ENCODE measurements at places on chromosomes 5 and 9.

GRCh38 chr9:110183208-110184145 lies 24.5 kb downstream of the C9orf152 start:
- DNase-seq = peak; percentile 6

- no peak for DNase-seq
Measured at GRCh38 chr5:181170237-181170825, 22.9 kb downstream of the OR2V2 start.

GRCh38 chr5:14114615-14115251 lies 28.4 kb upstream of the TRIO start:
- no peak for DNase-seq

- DNase-seq = no peak
Measured at GRCh38 chr5:67019065-67019845, 177.3 kb downstream of the CD180 start.

DNA sequence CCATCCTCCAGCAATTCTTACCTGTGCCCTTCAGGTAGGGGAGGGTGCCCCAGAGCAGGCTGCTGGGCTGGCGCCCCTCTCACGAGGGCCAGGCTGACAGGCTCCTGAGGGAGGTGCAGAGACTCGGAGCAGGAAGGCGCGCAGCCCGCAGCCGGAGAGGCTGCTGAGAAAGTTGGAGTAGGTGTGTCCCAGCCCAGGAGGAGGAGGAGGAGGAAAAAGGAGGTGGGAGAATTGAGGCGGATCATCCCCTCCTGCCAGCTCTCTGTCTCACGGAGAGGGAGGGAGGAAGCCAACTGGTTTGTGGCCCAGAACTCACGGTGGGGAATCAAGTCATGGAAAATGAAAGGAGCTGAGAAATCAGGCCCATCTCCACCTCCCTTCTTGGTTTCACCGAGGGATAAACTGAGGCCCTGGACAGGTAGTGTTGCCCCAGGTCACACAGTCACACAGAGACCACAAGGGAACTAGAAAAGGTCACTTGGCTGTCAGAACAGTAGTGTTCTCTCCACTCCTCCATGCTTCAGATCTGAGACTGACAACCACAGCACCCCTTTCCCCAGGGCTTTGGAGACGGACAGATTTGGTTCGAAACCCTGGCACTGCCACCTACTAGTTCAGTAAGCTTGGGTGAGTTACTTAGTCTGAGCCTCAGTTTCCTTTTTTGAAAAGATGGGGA lies at the start of gene FAT2:
Gene FAT2 (minus strand): TSS at position 188 of the 676 bp plus-strand sequence. CDS start 22,400 bp downstream, outside the sequence.
- no peak for DNase-seq

- no peak for DNase-seq
Measured at GRCh38 chr5:163463063-163463435, 2.6 kb downstream of the HMMR start.

DNA sequence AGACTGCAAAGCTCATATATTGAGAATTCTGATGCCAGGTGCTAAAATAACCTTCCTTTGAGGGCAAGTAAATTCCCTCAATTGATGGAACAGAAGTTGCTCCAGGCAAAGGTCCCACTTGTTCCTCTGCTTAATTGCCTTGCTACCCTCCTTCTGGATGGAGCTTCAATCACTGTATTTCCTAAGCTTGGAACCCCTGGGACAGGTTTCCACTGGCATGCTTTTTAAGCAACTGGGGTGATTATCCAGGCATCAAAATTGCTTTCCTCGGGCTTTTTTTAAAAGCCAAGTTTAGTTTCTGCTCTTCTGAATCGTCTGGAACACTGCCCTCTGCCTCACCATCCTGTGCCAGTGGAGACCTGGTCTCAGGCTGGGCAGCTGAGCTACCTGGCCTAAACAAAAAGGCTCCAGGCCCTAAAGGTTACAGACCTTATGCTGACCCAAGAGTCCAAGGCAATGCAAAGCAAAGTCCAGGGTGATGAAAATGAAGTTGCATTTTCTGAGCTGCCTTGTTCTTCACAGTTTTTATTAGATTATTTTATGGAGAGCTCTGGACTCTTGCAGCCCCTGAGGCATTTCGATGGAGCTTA lies 167.9 kb upstream of the CD180 start:
- no peak for DNase-seq

DNA sequence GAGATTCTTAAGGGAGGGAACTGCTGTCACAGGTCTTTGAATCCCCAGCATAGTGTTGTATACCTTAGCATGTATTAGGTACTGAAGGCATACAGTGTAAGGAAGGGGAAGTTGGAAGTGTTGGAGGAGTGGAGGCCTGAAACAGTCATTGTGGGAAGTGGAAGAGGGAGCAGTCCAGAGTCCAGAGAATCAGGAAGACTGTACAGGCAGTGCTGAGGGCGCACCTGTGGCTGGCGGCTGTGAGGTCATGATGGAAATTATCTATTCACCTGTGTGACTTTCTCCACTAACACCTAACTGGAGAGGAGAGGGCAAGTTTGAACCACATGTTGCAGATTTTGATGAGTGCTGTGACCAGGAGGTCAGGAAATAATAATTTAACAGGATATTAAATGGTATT lies 119.7 kb upstream of the NIPBL start:
- DNase-seq = no peak

- no peak for DNase-seq
Measured at GRCh38 chr5:134911285-134912206, 6.6 kb downstream of the PCBD2 start.

- DNase-seq = no peak
Measured at GRCh38 chr5:149902177-149902576, 42.4 kb downstream of the PDE6A start.

- no peak for DNase-seq
Measured at GRCh38 chr5:76927961-76928360, 24.9 kb upstream of the CRHBP start.

GRCh38 chr9:137225699-137226331 lies 841 bp downstream of the CYSRT1 start:
- DNase-seq = no peak

- no peak for DNase-seq
Measured at GRCh38 chr5:150443242-150444075, 6.1 kb downstream of the RPS14 start.

DNA sequence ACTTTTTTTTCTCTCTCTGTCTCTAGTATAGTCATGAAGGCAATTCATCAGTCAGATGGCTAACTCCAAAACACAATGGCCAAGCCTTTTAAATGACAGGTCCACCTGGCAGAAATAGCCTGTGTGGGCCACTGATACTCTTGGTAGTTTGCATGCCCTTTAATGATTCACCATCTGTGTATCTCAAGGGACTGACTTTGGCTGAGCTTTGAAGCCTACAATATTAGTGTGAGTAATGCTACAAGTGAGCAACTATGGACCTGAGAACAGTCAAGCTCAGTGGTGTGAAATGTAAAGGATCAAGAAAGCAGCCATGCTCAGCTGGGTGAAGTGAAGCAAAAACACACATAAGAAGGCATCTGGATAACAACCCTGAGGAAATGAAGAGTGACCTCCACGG lies 506.9 kb downstream of the TLE1 start:
- no peak for DNase-seq

- no peak for DNase-seq
Measured at GRCh38 chr9:27125030-27125429, 16.0 kb downstream of the TEK start.

DNA sequence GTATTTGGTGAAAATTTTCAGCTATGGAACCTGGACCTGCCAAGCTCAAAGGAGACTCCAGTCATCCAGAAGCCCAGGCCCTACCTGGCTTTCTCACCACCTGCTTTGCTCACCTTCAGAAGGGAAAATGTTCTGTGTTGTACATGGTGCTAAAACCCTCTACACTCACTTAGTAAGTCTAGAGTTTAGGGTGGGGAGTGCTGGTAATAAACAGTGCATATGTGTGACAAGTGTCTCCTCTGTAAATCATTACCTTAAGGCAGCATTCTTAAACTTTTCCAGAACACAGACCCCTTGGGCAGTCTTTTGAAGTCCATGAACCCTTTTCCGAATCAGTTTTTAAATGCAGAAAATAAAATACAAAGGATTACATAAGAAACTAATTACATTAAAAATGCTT lies 248.8 kb upstream of the PIK3R1 start:
- no peak for DNase-seq

- DNase-seq = no peak
Measured at GRCh38 chr5:177972613-177973012, 23.4 kb downstream of the PROP1 start.

DNA sequence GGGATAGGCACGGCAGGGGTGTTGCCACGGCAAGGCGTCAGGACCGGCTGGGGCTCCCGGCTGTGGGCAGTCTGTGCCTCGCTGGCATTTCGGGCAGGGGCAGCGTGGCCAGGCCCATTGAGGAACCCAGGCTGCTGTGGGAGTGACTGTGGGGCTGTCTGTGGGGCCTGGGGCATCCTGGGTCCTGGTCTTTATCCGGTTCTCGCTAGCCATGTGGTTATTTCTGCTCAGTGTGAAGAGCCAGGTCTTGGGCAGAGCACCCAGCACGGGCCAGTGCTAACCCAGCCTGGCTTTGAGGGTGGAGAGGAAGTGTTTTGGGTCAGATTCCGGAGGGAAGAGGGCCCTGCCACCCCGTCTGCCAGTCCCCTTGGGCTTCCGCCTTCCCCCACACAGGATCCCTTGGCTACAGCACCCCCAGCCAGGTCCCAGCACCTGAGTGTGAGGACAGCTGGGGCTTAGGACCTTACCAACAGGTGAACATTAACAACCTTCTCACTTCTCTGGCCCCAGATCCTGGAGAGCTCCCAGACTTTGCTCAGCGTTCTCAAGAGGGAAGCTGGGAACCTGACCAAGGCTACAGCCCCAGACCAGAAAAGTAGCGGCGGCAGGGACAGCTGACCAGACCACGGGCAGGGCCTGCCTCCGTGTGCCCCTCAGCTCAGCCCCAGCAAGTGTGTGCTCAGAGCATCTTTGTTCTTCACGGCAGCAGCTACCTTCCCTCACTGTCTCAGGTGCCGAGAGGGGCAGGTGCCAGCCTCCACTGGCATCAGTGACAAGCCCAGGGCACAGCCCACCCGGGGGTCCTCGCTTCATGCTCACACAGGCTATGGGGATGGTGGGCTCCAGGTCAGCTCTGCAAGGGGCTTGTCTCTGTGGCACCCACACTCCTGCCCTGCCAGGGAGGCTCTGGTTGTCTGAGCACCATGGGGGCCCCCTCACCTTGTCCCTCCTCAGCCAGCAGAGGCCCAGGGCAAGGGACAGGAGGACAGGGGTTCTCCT lies 1.1 kb downstream of the SSNA1 start:
- DNase-seq = no peak

DNA sequence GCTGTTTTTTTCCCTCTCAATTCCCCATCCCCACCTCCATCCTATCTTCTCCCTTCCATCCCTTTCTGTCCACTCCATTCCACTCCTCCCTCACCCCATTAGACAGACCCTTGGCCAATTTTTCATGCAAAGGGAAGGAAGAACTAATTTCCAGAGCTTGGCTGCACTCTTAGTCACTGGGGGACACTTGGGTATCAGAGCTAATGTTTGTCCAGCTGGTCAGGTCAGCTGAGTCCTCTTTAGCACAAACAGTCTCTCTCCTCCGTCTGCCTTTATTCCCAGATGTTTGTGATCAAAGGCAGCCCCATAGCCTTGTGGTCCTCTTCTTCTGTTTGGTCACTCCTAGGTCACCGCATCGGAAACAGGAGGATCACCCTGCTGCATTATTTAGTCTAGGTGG lies 148.5 kb downstream of the NMUR2 start:
- no peak for DNase-seq

GRCh38 chr9:126480813-126481212 lies 132.9 kb upstream of the LMX1B start:
- no peak for DNase-seq

DNA sequence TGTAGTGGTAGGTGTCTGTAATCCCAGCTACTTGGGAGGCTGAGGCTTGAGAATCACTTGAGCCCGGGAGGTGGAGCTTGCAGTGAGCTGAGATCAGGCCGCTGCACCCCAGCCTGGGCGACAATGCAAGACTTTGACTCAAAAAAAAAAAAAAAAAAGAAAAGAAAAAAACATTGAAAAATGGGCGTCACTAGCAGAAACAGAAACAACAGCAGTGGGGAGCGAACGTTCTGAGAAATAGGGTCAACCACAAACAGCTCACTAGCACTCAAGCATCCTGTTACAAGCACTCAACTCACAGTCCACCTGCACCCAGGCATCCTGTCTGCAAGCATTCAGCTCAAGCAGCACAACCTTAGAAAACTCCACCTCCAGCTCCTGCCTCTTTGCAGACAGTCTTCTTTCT lies 17.2 kb downstream of the TRIM14 start:
- DNase-seq = no peak

DNA sequence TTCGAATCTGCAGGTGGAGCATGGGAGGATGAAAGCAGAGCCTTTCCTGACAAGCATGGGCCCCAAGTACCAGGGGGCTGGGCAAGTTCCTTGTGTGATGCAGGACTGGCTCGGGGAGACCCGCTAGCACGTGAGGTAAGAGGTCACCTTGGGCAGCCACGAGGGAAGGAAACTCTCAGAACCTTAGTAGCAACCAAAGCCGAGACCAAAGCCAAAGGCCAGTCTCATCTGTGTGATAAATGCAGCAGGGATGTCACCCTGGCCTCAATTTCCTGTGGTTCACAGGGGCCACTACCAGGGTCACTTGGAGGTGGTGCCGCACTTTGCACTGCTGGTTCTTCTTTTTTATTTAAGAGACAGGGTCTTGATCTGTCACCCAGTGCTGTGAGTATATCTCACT lies 39.5 kb downstream of the PRRT1B start:
- DNase-seq = no peak

DNA sequence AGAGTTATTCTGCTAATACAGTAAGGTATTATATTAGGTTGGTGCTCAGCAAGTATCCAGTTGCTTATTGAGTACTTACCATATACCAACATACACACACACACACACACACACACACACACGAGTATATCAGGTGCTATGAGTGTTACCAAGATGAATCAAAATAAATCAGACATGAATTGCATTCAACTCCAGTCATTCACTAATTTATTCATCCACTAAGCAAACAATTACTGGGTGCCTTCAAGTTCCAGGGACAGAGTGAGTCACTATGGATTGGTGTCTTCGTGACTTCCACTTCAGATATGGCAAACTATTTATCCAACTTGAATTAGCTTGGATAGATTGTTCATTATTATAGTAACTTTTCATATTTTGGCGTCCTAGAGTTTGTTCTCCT lies 140.7 kb upstream of the SLC44A1 start:
- DNase-seq = no peak

DNA sequence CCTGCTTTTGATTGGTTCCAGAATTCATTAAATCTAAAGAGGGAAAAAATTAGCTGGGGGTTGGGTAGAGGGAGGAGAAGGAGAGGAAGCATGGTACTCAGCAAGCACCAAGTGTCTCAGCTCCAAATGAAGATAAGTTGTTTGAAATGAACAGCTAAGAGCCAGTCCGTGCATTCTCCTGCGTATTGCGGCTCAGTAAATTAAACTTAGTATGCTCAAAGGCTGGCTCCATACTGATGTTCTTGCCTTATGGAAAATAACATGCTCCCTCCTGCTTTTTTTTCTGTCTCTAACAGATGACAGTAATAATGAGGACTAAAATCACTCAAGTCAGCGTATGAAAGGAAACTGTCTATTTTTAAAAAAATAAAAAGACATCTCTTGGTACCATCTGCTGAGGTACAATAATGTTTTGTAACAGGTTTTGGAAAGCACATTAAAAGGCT lies 161.0 kb downstream of the SPATA31D1 start:
- no peak for DNase-seq

DNA sequence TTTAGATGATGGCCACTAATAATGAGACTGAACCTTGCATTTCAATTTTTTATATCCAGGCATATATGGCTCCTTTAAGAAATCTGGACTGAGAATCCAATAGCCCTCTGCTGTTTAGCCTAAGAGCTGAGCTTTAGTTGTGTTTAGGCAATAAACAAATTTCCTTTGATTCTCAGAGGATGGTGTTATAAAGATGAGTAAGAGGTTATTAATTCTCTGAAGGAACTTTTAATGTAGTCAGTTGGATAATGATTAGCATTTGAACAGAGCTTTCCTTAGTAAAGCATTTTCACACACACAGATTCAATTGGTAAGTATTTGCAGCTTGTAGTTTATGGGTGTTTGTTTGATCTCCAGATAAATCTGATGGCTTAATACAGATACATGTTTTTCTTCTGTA lies 149.6 kb downstream of the PRR16 start:
- no peak for DNase-seq
